ENCODE measurements at places on chromosomes 7 and 10. TPM values are rescaled to one million over a fixed set of nuclear protein-coding genes. Genes with fewer than 3 reads are reported as not detected.

DNA sequence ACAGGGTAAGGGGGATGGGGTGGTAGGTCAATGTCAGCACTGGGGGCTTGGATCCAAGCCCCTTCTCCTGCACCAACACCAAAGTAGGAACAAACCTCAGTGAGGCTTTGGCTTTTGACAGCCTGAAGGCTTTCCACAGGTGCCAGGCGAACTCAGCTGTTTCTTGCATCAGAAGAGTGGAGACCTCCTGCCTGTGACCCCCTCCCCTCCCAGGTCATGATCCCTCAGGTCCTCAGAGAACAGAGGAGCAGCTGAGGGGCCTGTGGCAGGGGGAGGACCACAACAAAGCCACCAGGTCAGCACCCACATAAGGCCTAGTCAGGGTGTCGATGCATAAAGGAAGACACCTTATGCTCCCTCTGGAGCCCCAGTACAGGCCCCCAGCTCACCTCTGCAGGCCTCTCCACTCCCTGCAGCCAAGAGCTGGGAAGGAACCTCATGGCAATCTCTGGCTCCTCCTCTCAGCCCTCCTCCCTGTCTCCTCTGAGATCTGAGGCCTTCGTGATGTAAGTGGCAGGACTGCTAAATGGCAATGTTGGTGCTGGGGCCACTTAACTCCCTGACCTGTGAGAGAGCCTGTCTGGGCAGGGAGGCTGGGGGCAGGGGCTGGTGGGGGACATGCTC is 19.1 kb upstream of the PRRT4 start:
- H3K27ac ChIP-seq = no peak overlapping the region
- DNase-seq = no peak
- H3K4me1 ChIP-seq = no peaks in the 10 kb centered on the region
- H3K4me3 ChIP-seq = no peak overlapping the region

- no peak overlapping the region for H3K27ac ChIP-seq
- H3K4me1 ChIP-seq = no peaks in the 10 kb centered on the region
- no peaks in the 10 kb centered on the region for H3K36me3 ChIP-seq
- no peaks in the 10 kb centered on the region for H3K27me3 ChIP-seq
- DNase-seq = no peak
- H3K4me3 ChIP-seq = no peak overlapping the region
Observed at GRCh38 chr7:20021831-20022230, 195.4 kb downstream of the MACC1 start.

The MOGAT3 gene
- total RNA-seq = not detected

DNA sequence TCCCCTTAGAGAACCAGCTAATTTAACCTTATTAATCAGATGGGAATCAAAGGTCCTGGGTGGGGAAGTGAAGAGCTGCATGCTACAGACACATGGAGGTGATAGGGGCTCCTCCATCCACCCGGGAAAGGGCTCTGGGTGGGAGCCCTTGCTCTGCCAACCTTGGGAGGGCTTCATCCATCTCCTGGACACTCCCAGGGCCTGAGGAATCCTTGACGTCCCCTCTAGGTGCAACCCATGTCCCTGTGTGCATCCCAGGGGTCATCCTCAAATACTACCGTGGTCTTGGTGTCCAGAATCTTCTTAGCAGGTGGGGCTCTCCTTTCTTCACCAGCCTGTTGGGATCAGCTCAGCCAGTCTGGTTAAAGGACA is 55.4 kb upstream of the IGFBP3 start:
- no peaks in the 10 kb centered on the region for H3K36me3 ChIP-seq
- no peaks in the 10 kb centered on the region for H3K27me3 ChIP-seq
- H3K4me1 ChIP-seq = peaks cover 2% of the 10 kb centered on the region
- no peak overlapping the region for H3K27ac ChIP-seq
- no peak for DNase-seq

The STK31 gene
- 0.94 TPM for total RNA-seq

GRCh38 chr7:48938539-48939295 is 14.4 kb downstream of the CDC14C start:
- H3K27me3 ChIP-seq = no peaks in the 10 kb centered on the region
- DNase-seq = no peak
- H3K36me3 ChIP-seq = no peaks in the 10 kb centered on the region
- no peak overlapping the region for H3K4me3 ChIP-seq
- no peaks in the 10 kb centered on the region for H3K4me1 ChIP-seq
- H3K27ac ChIP-seq = no peak overlapping the region

- H3K27me3 ChIP-seq = no peaks in the 10 kb centered on the region
- no peaks in the 10 kb centered on the region for H3K36me3 ChIP-seq
- H3K4me1 ChIP-seq = no peaks in the 10 kb centered on the region
Observed at GRCh38 chr7:70267381-70268120, 669.3 kb downstream of the AUTS2 start.

The OPN4 gene
- total RNA-seq = 0.36 TPM
